ENCODE measurements at places on chromosomes 2 and 18.

GRCh38 chr2:58957188-58957840 lies 716.2 kb upstream of the FANCL start:
- no peak for DNase-seq

DNA sequence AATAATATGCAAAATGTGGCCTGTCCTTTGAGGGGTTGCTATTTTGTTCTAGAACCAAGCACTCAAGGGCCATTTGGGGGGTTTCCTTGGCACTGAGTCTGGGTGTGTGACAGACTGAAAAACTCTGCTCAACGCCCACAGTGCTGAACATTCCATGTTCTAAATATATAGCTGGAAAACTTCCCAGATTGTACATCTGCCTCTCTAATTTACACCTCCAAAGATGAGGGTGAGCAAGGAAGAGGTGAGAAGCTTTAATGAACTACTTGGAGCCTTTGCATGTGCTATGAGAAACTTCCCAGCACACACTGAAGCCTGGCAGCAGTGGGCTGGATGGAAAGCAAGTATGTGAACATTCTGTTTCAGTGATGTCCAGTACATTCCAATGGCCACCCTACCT lies 296.7 kb upstream of the KCNH7 start:
- DNase-seq, result no peak

DNA sequence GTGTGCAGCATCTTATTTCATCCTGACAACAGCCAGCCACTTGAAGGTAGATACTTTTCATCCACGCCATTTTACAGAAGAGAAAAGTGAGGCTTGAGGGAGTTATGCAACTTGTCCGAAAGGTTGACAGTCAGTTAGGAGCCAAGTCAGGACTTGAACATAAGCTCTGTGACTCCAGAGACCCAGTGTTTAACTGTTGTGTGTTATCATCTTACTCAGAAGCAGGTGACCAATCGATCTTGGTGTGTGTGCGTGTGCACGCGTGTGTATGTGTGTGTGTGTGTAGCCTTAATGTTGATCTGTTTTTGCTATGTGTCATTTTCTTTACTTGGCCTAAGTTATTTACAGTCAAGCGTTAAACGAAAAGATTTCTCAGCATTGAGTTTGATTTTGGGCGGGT lies 22.0 kb downstream of the DRC1 start:
- DNase-seq, result no peak

DNA sequence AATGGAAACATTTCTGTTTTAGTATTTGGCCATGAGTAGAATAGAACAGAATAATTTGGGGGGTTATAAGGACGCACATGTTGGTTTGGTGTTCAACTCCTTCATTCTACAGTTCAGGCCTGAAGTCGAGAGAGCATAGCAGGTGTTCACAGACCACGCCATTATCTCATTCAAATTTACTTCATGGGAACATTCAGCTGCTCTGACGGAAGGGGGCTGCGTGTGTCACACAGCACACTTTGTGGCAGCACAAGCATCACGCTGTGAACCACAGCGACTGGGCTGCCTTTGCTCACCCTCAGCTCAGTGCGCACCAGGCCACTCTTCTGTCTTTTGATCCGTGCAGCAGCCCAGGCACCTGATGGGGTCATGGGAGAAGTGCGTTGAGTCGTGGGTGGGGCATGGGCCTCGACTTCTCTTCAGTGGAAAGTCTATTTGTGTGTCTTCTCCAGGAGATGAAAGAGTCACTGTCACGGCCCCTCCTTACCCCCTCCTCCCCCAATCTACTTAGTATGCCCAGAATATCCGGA lies 348.6 kb upstream of the SALL3 start:
- no peak for DNase-seq

DNA sequence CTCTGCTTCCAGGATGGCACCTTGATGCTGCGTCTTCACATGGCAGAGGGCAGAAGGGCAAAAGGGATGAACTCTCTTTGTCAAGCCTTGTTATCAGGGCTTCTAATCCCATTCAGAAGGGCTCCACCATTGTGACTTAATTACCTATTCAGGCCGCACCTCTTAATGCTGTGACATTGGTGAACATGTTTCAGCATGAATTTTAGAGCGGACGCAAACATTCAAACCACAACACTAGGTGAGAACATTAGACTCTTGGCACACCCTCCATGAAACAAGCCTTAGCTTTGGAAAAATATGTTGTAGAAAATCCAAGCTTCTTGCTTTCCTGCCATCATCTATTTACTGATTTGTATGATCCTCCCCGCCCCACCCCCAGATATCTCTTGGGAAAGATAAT lies 17.9 kb downstream of the DAW1 start:
- DNase-seq, result no peak

DNA sequence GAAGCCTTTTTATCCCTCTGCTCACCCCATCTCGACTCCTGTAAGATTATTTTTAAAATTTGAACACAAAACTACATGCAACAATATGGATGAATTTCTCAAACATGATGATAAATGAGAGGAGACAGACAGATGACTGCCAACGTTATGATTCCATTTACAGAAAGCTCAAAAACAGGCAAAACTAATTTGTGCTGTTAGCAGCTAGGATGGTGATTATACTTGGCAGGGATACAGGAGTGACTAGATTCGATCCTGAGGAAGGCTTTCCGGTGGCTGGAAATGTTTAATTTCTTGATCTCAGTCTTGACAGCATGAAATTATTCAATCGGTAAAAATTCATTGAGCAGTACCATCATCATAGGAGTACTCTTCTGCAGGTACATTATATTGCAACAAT lies 163.4 kb upstream of the SH3BP4 start:
- DNase-seq, result no peak

DNA sequence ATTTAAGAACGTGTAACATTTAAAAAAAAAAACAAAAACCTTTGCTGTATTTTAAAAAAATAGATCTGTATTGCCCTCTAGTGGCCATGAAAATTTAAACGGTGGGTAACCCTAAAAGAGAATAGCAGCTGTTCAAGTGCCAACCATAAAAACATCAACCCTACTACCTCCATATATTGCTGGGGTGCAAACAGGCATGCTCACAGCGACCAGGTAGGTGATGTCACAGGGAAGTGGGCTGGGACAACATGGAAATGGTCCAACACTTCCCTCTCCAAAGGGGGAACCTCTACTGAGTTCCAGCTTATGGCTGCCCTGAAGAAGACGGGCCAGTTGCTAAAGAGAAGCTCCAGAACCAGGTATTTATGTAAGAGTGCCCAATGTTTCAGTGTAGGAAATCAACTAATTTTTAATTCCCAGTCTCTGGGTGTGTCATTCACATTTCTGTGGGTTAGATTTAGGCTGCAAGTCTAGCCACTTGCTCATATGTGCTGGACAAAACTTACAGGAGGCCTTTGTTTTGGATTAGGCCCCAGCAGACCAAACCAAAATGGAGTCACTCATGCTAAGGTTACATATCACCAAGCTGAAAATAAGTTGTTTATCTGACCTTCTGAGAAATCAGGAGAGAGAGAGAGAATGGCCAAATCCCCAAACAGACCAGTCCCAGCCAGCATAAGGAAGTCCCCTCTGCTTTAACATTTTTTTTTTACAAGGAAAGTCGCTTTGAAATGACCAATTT lies 54.5 kb downstream of the SKA1 start:
- DNase-seq, result no peak
